Stimulated activated CD8-positive, alpha-beta memory T cell treated with anti-CD3 and anti-CD28 coated beads, Interleukin-15, amount 100 ng/mL, for 48 hours (primary cell): ENCODE measurements at places on chromosomes 4 and X.

GRCh38 chrX:21376636-21377035 is 2.4 kb downstream of the CNKSR2 start:
- no peak for DNase-seq

DNA sequence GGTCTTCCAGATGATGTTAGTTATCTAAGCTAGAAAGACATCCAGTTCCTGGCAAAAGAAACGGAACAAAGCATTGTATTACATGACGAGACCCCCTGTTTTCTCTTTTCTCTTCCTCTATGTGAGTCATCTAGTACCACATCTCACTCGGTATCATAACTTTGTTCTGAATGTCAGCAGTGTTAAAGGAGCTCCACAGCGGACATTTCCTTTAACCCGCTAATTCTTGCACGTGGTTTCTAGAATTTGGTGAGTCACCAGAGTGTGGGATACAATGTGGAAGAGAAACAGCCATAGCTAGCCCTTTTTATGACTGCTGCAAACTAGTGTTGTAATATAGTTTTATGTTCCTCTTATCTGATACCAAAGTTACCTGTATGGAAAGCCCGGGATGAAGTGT is 243.7 kb downstream of the TENM3 start:
- no peak for DNase-seq

- no peak for DNase-seq
These were observed 7.7 kb upstream of the HAND2 start for GRCh38 chr4:173537613-173538147.

DNA sequence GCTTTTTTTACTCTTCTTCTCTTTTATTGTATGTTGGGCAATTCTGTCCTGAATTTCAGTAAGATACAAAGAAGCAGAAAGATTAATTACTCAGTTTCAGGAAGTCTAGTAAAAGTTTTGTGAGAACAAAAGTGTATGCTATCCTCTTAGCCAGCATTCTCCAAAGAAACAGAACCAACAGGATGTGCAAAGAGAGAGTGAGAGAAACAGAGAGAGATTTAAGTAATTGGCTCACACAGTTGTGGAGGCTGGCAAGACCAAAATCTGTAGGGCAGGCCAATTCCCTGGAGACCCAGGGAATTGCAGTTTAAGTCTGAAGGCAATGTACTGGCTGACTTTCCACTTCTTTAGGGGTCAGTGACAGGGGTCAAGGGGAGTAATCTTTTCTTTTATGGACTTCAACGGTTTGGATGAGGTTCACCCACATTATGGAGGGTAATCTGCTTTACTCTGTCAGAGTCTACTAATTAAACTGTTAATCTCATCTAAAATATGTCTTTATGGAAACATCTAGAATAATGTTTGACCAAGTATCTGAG is 59.2 kb upstream of the SLC39A8 start:
- no peak for DNase-seq

- DNase-seq: no peak
These were observed 180.1 kb downstream of the BANK1 start for GRCh38 chr4:101970547-101971155.

DNA sequence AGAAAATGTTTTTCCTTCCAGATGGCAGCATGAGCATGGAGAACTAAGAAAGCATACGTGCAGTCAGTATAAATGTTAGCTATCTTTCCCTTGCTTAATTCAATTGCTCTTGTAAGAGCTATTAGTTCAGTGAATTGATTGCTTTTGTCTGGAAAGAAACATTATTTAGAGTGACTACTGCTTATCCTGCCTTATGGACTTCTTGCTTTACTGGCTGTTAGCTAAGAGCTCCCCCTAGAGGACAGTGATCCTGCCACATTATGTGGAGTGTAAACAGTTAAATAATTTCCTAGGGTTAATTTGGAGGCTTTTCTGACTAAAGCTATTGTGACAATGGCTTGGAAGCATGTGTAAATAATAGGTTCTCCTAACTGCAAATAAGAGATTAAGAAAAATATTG is 1402.4 kb downstream of the FAM133A start:
- no peak for DNase-seq

DNA sequence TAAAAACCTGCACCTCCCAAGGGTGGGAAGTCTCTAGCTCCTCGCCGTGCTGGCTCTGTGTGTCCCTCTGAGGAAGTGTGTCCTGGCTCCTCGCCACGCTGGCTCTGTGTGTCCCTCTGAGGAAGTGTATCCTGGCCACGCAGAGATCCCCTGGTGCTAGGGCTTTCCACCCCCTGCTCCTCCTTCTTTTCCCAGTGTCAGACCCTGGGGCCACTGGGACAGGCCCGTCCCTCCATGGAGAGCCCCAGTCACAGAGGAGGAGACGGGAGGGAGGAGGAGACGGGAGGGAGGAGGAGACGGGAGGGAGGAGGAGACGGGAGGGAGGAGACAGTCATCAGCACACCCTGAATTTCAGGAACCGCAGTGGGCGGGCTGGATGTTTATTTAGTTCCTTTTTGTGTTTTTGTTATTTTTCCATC is 53.8 kb upstream of the HGFAC start:
- no peak for DNase-seq

- DNase-seq: no peak
These were observed 7.4 kb downstream of the PHEX start for GRCh38 chrX:22039541-22039940.

- DNase-seq: no peak
These were observed 12.7 kb upstream of the CD38 start for GRCh38 chr4:15765391-15765790.

- no peak for DNase-seq
These were observed 71.8 kb downstream of the SUPT20HL2 start for GRCh38 chrX:24241822-24242648.

GRCh38 chrX:50893047-50893446 is 17.5 kb upstream of the BMP15 start:
- DNase-seq: no peak

DNA sequence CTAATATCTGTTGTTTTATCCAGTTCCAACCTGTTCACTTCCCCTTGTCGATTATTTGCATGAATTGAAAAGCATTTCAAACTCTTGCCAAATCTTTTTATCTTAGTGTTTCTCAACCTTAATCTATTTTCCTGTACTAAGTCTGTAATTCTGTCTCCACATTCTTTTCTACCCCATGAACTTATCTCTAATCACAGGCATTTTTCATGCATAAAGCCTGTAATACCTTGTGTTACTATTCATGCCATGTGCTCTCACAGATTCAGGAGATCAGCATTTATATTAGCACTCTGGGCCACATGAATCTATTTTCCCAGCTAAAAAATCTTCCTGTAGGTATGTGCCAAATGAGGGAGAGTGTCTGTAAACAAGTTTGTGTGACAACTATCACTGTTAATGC is 1360.9 kb downstream of the STIM2 start:
- no peak for DNase-seq

GRCh38 chr4:176753049-176753448 is 39.7 kb downstream of the VEGFC start:
- DNase-seq: no peak

- no peak for DNase-seq
These were observed 427.2 kb downstream of the FAT4 start for GRCh38 chr4:125741825-125742452.

DNA sequence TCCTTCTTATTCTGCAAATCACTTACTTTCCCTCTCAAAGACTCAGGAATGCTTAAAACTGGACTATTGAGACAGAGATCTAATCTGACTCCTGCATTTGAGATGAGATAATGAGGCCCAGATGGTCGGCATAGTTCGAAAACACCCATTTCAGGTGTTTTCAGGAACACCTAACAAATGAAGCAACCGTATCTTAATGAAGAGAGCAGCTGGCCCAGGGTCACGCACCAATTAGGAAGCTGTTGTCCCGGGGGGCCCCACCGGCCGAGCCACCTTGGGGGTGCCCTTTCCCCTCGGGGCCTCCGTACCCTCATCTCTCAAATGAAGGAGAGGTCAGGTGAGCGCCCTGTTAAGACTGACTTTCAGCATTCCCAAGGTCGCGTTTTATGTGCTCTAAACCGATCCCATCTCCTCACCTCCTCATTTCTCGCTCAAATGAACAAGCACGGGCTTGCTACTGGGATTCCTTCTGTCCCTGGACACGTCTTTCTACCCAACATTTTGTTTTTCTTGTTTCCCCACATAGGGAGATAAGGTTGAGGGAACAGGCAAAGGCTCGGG is 824 bp downstream of the LRPAP1 start:
- DNase-seq: no peak

GRCh38 chr4:175421506-175421905 is 390.6 kb downstream of the GPM6A start:
- DNase-seq: no peak
